ENCODE measurements at places on chromosomes 3 and 15.

DNA sequence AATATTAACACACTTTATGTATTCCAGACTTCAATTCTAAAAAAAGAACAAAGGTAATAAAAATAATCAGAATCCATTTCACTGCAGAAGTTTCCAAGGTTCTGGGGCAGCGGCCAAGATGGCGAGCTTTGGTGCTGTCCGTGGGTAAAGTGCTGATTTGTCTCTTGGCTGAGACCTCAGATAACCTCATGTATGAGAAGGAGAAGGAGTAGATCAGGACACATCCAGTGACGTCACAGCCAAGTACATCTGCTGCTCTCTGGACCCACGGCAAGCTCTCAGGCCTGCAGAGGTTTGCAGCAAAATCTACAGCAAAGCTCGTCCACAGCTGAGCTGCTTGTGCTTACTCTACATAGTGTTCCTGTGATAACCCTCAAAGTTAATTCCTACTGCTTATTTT lies 165.7 kb downstream of the MAGI1 start:
- DNase-seq = no peak

GRCh38 chr3:188446014-188446413 lies 292.1 kb downstream of the LPP start:
- DNase-seq = no peak

GRCh38 chr3:115194476-115194875 lies 47.4 kb upstream of the ZBTB20 start:
- no peak for DNase-seq

DNA sequence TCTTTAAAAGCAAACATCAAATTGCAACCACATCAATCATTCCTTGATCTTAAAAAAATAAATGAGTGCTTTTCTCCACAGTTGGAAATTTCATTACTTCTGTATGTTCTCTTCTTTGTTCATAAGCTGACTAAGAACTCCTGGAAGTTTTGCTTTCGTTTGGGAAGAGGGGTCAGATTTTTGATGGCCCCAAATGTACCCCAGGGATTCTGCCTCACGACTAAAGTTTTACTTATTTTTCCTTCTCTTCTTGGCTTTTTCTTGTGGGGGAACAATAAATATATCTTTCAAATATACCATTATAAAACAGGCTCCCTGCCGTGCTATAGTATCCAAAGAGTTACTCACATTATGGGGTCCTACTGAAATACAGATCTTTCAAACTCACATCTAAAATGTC lies 215.0 kb upstream of the CDIN1 start:
- no peak for DNase-seq

DNA sequence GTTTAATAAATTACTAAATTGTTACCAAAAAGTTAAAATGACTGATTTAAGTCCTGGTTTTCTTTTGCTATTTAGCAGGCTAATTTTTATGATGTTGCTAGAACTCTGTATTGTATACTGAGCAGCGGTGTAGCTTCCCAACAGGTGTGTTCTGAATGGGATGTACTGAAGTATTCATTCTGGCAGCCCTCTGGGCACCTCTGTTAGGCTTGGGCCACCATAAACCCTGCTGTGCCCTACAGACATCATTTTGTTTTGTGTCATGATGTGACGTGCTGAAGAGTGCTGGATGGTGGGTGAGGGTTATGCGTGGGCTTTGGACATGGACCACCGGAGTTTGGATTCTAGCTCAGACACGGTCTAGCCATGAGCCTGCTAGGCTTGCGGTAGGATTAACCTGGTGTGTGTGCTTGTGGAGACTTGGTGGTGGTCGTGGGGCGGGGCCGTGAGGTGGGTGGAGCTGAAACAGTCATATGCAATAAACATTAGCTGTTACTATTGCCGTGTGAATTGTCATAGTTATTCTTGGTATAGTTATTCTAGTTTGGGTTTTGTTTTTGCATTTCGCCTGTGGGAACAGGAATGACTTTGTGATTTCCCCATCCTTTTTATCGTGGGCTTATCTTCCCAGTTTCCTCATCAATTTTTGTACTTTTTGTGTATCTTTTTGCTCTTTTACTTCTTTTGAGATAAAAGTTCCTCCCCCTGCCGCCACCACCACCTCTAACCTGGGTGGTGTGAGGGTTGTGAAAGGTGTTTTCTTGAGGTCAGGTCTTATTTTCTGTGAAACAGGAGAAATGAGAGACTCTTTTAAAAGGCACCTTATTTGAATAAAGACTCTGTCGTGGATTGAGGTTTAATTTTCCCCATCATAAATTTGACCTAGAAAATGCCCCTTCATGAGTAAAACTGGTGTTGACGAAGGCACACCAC lies 93.7 kb downstream of the MCTP2 start:
- no peak for DNase-seq

- DNase-seq = no peak
Measured at GRCh38 chr15:75043509-75044257, 20.3 kb downstream of the PPCDC start.

- no peak for DNase-seq
Measured at GRCh38 chr3:196519718-196520082, 4.6 kb upstream of the SMCO1 start.

DNA sequence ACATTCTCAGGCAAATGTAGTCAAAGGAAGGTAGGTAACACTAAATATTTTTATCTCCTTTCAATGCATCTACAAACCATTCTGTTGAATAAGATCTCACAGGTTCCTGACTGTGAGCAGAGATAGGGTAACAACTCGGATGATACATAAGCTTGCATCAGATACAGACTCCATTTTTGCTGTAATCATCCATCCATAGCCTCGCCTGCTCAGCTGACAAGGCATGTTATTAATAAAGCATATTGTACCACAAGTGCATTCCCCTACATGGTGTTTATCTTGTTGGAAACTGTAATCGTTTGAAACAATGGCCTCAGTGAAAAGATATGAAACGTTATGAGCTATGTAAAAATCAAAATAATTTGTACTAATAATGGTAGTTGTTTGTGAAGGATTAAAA lies 35.4 kb upstream of the TCF12 start:
- no peak for DNase-seq

- no peak for DNase-seq
Measured at GRCh38 chr3:104549099-104549714, 817.5 kb upstream of the ALCAM start.

DNA sequence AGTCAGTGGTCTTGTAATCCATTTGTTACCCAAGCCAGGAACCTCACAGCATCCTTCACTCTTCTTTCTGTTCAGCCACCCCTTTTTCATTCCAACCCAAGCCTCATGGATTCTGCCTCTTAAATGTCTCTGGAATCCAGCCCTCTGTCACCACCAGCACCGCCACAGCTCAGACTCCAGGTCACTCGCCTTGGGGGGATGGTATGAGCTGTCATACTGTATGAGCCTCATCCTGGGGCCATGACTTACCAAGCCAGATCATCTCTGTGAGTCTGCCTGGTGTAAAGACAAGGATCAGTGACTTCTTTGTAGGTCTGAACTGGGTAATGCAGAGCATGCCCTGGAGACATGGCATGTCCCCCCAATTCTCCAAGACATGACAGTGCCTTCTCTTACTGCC lies 79.6 kb downstream of the PGPEP1L start:
- DNase-seq = no peak

- DNase-seq = no peak
Measured at GRCh38 chr3:153246331-153246730, 84.3 kb downstream of the RAP2B start.

DNA sequence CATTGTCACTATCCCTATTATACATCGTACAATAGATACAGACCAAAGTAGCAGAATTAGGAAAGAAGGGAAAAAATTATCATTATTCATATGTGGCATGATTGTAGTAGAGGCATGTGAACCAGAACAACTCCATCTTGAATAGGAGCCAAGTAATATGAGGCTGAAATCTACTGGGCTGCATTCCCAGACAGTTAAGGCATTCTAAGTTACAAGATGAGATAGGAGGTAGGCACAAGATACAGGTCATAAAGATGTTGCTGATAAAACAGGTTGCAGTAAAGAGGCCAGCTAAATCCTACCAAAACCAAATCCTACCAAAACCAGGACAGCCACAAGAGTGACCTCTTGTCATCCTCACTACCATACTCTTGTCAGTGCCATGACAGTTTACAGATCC lies 1035.4 kb upstream of the SEMA6D start:
- DNase-seq = no peak

- DNase-seq = no peak
Measured at GRCh38 chr3:72238010-72238691, 453.2 kb upstream of the PROK2 start.

- DNase-seq = no peak
Measured at GRCh38 chr15:92666780-92667179, 11.2 kb upstream of the FAM174B start.

DNA sequence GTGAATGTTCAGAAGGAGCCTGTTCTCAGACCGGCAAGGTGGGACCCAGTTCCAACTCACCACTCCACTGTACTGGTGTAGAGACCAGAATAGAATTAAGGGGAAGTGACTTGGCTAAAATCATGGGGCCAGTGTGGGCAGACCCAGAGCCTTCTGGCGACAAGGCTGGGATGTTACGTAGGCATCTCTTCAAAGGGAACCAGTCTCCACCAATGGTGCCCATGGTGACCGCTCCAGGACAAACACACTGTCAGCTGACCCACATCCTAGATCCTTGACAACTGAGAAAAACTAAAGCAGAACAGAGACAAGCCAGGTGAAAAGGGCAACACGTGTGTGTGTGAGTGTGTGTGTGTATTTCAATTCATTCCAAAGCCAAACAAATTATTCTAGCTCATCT lies 321.7 kb upstream of the FRG2C start:
- DNase-seq = no peak

GRCh38 chr3:32440611-32441350 lies 49.1 kb downstream of the CMTM7 start:
- DNase-seq = no peak

DNA sequence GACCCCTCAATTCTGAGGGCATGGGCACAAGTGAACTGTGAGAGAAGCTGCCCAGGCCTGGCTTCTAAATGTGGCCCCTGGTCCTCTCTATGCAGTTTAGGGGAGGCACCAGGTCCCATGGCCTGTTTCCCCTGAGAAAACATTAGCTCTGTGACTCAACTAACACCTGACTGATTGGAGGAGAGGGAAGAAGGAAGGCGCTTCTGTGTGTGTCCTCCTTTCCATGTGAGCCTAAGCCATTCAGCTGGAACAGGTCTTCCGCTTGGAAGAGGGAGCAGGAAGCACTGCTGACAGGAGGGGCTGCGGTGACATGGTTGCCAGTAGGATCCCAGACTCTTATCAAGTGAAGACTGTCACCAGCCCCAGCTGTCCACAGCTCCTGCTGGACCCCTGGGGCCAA lies 79.5 kb downstream of the MYLK start:
- no peak for DNase-seq

GRCh38 chr3:155495387-155495786 lies 201.9 kb upstream of the STRIT1 start:
- no peak for DNase-seq

- no peak for DNase-seq
Measured at GRCh38 chr3:182716114-182716688, 77.1 kb upstream of the ATP11B start.

- DNase-seq = peak; percentile 7
Measured at GRCh38 chr3:24492971-24493551, 1.6 kb downstream of the THRB start.

- DNase-seq = no peak
Measured at GRCh38 chr15:56749982-56750381, 16.7 kb upstream of the ZNF280D start.

All from NCI-H774 (cell line).